Muscle of arm (tissue), 14 donors: ENCODE measurements at places on chromosomes 7 and 10.
A peak's percentile ranks its signal among the peaks of the same experiment; 100 is the strongest.

DNA sequence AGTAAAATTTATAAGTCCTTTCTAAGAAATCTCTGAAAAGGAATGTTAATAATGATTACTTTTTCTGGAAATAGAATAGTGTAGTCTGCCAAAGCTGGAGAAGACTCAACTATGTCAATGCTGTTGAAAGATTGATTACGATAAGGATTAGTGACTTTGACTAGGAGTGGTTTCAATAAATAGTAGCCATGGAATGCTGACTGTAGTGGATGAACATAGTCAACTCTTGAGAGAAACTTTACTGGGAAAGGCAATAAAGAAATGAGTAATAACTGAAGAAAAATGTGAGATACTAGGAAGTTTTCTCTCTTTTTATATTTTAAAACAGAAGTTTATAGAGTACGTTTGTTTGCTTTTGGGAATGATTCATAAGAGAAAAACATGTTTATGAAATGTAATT lies 105.0 kb upstream of the CDK13 start:
- no peak for DNase-seq

DNA sequence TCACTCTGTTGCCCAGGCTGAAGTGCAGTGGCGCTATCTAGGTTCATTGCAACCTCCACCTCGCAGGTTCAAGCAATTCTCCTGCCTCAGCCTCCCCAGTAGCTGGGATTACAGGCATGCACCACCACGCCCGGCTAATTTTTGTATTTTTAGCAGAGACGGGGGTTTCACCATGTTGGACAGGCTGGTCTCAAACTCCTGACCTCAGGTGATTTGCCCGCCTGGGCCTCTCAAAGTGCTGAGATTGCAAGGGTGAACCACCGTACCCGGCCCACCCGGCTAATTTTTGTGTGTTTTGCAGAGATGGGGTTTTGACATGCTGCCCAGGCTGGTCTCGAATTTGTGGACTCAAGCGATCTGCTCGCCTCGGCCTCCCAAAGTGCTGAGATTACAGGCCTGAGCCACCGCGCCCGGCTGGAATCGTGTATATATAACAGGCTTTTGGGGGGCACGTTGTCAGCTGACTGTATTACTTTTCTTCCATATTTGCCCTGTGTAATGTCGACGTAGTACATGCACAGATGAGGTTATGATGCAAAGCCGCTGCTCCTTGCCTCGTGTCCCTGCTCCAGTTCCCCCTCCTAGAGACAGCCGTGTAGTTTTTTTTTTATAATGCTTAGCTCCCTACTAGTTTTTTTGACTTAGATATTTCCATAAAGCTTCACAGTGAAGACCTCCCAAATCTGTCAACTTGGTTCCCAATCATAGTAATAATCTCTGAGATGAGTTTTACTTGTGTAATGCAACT lies 883 bp upstream of the TRA2A start:
- DNase-seq, result no peak

- DNase-seq, result peak; percentile 88
Measured at GRCh38 chr10:129968853-129969183, 4.7 kb upstream of the EBF3 start.

- peak; percentile 70 for DNase-seq
Measured at GRCh38 chr10:73998929-73999691, 1.2 kb downstream of the VCL start.

DNA sequence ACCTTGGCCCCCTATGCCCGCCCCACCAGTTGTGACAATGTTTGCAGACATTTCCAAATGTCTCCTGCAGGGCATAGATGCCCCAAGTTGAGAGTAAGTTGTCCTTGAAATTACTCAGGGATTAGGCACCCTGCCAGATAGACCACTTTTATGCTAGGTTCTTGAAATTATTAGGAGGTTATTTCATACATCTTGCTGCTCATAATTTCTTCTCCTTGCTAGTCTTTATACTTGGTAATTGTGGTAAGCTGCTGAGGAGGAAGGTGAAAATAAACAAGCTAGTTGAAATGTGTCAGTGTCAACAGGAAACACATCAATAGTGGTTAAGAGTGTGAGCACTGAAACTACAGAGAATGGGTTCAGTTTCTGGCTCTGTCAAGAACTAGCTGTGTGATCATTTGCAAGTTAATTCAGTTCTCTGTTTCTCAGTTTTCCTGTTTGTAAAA lies 63.7 kb upstream of the AOAH start:
- DNase-seq, result no peak

- no peak for DNase-seq
Measured at GRCh38 chr7:141231018-141231792, 157.3 kb downstream of the TMEM178B start.

DNA sequence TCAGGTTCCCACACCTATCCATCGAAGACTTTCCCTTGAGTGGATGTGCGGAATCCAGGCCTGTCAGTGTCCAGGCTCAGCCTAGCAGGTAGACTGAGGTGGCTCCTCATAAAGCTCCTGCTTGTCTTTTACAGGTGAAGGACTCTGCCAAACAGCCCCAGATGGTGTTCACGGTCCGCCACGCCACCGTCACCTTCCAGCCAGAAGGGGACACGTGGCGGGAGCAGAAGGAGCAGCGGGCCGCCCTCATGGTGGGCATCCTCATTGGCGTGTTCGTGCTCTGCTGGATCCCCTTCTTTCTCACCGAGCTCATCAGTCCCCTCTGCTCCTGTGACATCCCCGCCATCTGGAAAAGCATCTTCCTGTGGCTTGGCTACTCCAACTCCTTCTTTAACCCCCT lies 13.9 kb downstream of the HTR5A start:
- no peak for DNase-seq

DNA sequence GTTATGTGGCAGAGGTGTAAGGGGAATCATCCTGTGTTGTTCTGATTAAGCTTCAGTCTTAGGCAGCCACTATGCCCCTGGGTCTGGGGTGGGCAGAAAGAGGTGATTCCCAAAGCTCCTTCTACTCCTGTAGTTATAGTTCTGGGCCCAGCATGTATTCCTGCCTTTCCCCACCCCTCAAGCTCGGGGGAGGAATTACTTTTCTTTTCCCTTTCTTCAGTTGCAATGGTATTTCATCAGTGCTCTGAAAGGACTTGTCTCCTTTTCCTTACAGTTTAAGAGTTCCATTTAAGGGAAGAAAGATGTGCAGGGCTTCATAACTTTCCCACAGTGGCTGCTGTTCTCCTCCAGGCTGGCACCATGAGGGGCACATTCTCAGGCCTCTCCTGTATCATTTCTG lies 94.2 kb downstream of the MTPAP start:
- no peak for DNase-seq

- no peak for DNase-seq
Measured at GRCh38 chr7:41942468-41943093, 239.7 kb upstream of the INHBA start.

- no peak for DNase-seq
Measured at GRCh38 chr7:22433710-22434460, 66.1 kb downstream of the STEAP1B start.

GRCh38 chr7:116834815-116835504 lies 27.4 kb upstream of the CAPZA2 start:
- no peak for DNase-seq

DNA sequence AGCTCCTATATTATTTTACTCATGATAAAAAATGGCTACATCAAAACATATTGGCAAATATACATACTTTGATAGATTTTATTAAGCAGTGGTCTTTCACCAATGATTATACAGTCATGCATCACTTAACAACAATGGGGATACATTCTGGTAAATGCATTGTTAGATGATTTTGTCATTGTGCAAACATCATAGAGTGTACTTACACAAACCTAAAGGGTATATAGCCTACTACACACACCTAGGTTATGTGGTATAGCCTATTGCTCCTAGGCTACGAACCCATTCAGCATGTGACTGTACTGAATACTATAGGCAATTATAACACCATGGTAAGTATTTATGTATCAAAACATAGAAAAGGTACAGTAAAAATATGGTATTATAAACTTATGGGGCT lies 98.9 kb upstream of the IL6 start:
- no peak for DNase-seq

GRCh38 chr7:139091677-139091996 lies 17.9 kb downstream of the ZC3HAV1 start:
- DNase-seq, result no peak

DNA sequence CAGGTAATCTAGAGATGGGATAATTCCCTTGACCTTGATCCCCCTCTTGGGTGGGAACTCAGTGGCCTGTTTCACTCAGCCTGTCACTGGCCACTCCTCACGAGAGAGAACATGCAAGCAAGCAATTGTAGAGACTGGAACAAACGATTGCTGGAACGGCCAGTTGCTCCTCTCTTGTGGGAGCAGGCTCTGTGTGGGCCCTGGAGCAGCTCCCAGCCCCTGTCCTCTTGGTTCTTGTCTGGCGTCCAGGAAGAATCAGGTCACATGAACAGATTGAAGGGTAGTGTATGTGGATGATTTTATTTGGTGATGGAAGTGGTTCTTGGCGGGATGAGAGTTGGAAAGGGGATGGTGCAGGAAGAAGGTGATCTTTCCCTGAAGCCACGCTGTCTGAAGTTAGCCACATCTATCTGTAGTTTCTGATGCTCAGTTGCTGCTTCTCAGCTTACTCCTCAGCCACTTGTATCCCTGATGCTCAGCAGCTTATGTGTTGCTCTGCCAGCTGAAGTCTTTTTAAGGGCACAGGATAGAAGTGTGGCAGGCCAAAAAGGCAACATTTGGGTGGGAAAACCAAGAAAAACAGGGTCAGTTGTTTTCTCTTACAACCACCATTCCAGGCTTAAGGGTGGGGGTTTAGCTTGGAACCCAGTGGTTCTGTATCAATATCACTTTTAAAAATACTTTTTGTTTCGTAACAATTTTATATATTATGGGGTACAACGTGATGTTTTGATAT lies 15.9 kb downstream of the RNF133 start:
- DNase-seq, result no peak
